ENCODE measurements at places on chromosomes 6 and 20.

- DNase-seq, result no peak
Observed at GRCh38 chr6:41757271-41757670, 10.1 kb upstream of the PGC start.

- DNase-seq, result no peak
Observed at GRCh38 chr6:30747902-30748769, 3.8 kb upstream of the IER3 start.

- DNase-seq, result no peak
Observed at GRCh38 chr6:149646599-149646998, 1.9 kb downstream of the KATNA1 start.

- DNase-seq, result peak; percentile 87
Observed at GRCh38 chr20:47150403-47151152, 205.9 kb downstream of the ZMYND8 start.

DNA sequence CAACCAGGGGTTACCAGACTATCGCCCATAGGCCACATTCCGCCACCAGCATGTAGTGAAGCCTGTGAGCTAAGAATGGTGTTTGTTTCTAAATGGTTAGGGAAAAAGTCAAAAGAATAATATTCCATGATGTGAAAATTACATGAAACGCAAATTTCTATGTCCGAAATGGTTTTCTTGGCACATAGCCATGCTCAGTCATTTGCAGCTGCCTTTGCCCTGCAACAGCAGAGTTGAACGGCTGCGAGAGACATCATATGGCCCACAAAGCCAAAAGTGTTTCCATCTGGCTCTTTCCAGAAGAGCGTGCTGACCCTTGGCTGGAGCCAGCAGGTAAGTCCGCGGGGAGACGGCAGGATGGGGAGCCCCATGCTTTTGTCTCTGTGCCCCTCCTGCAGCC is 60.7 kb downstream of the FAM120B start:
- DNase-seq, result no peak

DNA sequence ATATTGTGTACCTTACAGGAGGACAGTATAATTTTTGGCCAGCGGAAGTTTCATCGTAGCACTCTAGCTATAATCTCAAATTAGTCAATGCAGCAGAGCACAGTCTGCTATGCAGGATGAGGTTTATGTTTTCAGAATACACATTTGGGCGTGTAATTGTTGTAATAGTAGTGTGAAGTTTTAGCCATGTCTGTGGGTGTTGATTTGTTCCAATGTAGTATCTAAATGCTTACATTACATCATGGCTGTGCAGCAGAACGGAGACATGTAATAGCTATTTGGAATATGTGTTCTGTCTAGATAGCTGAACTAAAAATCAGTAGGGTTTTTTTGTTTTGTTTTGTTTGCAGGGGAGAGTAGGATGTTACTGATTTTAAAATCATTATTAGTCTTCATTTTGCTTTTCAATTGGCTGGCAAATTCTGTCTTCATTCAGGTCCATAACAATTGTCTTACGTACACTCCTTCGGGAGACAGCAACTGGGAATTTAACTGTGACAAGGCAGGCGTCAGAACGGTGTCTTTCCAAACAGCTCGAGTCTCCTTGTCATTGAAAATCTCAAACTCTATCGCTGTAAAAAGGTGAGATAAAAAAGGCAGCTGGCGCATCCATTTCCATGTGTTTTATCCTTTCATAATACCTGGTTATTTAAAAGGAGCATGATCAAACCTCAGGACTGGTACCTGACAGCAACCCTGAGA is 65.1 kb upstream of the CDH4 start:
- DNase-seq, result no peak

GRCh38 chr6:7671581-7671980 is 54.3 kb upstream of the BMP6 start:
- DNase-seq, result no peak

DNA sequence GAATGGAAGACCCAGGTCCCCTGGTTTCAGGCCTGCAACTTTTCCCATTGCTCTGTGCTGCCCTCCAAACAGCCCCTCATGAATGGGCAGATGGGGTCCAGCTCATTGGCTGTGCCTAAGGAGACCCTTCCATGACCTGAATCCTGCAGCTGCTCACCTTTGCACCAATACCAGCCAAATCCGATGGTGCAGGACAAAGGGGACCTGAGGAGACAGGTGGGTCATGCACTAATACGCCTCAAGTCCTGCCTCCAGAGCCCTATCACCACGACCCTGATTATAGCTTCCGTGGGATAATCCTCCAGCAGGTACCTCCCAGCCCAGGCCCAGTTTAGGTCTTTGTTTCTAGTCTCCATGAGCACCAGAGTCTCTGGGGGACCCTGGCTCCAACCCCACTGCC is 16.8 kb downstream of the TREM1 start:
- DNase-seq, result no peak
